AG10803 (cell line): ENCODE measurements at places on chromosomes 4 and X.
A peak's percentile ranks its signal among the peaks of the same experiment; 100 is the strongest.

- peak; percentile 25 for DNase-seq
These were observed 163.1 kb downstream of the SMARCA1 start for GRCh38 chrX:129360175-129360574.

- no peak for DNase-seq
These were observed 61.5 kb downstream of the RFC1 start for GRCh38 chr4:39304651-39305050.

DNA sequence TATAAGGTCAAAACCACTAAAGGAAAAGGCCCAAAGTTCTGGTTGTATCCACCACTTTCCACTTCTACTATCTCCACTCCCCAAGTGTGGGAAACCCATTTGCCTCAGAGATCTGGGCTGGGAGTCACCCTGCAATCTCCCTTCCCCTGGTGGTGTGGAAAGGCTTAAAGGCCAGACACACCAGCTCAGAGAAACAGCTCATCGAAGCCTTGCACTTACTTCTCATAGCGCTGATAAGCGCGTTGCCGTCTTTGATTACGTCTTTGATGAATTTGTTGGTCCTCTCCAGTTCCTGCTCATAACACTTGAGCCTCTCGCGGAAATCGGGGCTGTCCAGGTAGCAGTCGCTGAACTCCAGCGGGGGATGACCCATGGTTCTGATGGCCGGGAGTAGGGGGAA is 647 bp downstream of the OPHN1 start:
- peak; percentile 22 for DNase-seq

DNA sequence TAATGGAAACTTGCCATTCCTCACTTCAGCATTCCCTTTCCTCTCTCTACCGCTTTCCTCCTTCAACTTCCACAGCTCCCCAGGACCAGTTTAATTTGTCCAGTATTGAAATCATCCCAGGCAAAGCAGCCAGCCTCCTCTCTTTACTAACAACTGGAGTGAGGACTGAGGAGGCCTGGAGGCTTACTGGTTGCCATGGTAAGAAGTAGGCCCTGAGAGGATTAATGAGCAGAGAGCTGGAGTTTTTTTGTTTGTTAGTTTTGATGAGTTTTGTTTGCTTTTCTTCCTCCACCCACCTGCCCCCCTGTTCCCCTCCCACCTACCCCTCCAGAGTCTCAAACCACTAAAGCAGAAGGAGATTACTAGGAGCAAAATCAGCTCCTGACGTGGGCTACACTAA is 29.5 kb upstream of the PLP1 start:
- no peak for DNase-seq

DNA sequence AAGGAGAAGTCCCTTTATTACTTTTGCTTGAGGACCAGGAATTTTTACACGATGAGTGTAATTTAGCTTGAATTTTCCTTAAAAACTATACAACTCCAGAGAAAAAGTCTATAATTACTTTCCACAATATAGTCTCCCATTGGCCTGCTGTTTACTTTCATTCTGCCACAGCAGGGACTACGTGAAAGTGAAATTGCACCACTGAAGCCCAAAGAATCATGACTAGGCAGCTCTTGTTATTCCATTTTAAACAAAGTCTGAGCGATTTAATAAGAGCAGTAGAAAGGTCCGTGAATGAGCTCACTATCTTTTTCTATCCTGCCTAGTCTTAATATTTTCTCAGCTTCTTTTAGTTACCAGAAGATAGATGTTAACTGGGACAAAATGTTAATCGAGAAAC is 68.6 kb downstream of the ADGRG4 start:
- DNase-seq = no peak
